ENCODE measurements at places on chromosomes 16 and 17. TPM values are rescaled to one million over a fixed set of nuclear protein-coding genes. Genes with fewer than 3 reads are reported as not detected.
A peak's percentile ranks its signal among the peaks of the same experiment; 100 is the strongest.

- no peak for DNase-seq
Measured at GRCh38 chr17:77869041-77869599, 89.4 kb upstream of the TNRC6C start.

GRCh38 chr17:68851890-68852289 is 103.3 kb downstream of the ABCA8 start:
- DNase-seq = no peak

DNA sequence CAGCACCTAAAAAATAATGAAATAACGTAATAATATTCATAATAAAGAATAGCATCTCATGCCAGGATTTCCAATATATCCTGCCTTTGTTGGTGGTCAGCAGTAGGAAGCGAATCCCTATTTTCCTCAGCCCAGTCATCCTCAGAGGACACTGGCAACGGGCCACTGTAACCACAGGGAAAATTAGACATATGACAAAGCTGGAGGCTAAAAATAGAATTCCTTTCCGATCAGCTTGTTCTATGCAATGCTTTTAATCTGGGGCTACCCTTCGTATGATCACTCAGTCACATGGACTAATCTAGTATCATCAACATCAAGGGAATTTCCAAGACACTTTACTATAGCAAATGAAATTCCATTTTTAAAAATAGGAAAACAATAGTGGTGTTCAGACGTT is 246.9 kb upstream of the KCNJ16 start:
- no peak for DNase-seq

- DNase-seq = no peak
Measured at GRCh38 chr17:67942810-67943209, 53.5 kb downstream of the C17orf58 start.

DNA sequence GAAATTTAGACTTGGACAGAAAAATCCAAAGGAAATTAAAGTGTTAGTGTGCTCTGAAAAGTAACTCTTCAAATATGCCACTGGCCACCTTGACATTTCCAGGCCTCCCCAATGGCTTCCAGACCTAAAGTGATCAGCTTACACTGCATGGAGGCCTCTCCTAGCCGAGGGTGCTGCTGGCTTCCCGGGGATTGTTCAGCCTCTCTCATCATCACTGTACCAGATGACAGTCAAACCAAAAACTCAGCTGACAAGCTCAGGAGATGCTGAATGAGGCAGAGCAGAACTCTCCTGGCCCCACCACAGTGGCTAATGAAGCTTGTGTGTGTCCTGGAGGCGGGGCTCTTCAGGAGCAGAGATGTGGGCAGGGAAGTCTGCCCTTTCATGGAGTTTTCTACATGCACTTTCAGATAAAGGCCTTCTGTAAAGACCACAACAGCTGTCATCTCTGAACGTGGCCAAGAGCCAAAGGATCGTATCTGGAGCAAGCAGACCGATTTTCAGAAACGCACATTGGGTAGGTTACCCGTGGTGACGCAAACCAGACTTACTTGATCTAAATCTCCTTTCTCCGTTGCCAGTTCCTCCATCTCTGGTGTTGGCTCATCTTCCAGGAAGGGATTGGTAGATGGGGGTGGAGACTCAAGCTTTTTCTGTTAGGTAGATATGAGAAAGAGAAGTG is 113.3 kb downstream of the VPS53 start:
- DNase-seq = no peak

- no peak for DNase-seq
Measured at GRCh38 chr16:78762222-78762621, 662.8 kb downstream of the WWOX start.

DNA sequence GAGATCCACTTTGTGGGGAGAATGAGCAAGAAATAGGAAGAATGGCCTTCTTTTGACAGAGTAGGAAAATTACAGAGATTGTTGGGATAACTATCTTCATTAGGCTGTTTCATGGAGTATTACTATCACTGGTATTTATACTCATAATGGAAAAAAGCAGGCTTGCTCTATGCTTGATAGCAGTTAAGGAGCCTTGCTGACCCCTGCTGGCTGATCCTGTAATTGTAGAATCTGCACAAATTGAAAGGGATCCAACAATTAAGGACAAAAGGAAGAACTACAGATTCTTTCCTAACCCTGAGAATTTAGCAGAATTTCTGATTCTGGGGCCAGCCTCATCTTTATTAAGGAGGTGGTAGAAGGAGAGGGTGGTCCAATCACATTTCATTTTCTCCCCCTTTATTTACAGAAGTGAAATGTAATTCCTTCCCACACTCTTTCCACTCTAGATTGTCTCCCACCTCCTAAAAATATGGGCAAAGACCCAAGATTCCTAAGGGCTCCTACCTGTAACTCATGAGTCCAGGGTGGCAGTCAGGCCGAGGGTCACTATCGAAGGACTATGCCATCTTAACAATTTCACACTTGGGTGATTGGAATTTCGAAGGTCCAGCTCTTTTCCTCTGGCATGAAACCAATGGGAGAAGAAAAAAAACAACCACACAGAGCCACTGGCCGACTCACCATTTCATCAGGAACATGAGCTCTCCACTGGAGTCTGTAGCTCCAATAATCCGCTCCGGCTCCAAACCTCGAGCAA is 26.3 kb downstream of the NFE2L1 start:
- no peak for DNase-seq

DNA sequence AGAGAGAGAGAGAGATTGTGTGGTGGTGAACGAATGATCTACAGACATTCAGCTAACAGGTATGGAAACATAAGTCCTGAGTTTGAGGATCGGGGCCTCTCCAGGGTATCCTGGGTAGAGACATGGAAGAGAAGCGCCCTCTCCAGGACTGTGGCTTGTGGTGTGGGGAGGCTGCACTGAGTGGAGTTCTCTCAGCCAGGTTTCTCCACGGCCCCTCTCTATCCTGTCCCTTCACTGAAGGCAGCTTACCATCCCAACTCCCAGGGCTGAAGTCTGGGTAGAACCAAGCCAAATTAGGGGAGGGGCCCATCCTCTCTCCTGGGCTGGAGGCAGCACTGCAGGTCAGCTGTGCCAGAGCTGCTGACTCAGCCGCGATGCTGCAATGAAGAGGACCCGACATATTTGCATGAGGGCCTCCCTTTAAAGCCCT is 6.2 kb downstream of the C1QL1 start:
- DNase-seq = no peak

- no peak for DNase-seq
Measured at GRCh38 chr17:32323811-32324491, 18.0 kb downstream of the C17orf75 start.

DNA sequence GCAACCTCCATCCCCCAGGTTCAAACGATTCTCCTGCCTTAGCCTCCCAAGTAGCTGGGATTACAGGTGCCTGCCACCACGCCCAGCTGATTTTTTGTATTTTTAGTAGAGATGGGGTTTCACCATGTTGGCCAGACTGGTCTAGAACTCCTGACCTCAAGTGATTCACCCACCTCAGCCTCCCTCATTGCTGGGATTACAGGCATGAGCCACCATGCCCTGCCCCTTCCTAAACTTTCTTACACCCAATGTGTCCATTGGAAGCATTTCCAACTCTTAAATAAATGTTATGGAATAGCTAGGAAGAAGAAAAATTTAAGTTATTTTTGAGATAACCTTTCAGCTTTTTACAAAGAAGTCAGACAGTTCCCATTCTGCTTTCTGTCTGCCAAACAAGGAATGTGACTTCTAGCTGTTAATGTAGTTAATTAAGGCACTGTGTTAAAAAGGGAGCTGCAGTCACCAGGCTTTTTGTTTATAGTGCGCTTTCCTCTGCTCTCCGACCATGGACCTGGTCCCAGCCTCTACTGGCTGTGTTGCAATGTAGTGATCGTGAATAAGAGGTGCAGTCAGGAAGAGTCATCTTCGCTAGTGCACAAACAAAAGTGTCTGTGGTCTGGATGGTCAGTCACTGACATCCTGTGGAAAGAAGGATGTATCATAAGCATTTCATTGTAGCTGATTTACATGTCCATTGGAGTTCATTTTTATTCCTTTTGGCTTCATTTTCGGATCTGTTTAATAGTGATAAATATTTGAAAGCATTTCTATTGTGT is 39.7 kb downstream of the USP10 start:
- peak; percentile 78 for DNase-seq

GRCh38 chr16:31179747-31180459 is at the start of gene FUS:
FUS (plus strand) TSS chr16:31180139; CDS start chr16:31180215, 76 bp downstream.
- DNase-seq = no peak

GRCh38 chr17:10053782-10054540 is 144.4 kb downstream of the GAS7 start:
- DNase-seq = no peak

DNA sequence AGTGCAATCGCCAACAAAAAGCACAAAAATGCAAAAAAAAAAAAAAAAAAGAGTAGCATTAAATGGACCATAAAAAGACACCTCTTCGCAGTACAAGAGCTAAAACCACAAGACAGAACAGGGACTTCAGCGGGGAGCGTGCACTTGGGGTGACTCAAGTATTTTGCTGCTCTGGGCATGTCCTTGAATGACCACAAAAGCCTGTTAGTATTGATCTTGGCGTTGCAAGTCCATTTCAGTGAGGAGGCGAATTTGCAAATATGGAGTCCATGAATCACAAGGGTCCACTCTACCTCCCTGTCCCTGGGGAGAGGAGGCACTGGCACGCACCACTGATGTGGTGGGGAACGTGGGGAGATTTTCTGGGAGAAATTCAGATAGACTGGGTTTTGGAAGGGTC is 78.9 kb downstream of the CNGB1 start:
- DNase-seq = peak; percentile 78

- no peak for DNase-seq
Measured at GRCh38 chr16:75957870-75958269, 231.6 kb upstream of the CPHXL start.

DNA sequence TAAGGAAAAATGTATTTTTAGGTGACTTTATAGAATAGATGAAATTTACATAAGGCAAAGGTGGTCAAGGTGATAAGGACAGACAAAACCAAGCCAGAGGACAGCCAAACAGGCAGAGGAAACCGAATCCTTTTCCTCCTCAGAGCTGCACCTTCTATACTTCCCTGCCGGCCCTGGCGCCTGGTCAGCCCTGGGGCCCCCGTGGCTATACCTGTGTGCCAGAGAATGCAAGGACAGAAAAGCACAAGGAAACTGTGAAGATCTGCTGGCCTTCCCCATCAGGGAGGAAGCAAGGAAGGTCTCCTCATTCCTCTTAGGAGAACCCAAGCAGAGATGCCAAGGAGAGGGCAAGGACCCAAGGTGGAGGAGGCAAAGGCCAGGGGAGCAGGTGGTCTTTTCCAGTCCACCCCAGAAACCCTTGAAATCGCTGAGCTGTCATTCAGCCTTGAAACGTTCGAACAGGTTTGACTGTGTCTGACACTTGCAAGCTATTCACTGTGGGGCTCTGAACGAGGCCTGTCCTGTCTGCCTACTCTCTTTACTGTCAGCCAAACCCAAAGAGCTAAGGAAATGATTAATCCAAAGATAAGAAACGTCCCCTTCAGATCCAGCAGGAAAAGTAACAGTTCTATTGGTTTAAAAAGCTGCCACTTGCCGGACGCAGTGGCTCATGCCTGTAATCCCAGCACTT is 114.4 kb downstream of the XYLT1 start:
- no peak for DNase-seq

DNA sequence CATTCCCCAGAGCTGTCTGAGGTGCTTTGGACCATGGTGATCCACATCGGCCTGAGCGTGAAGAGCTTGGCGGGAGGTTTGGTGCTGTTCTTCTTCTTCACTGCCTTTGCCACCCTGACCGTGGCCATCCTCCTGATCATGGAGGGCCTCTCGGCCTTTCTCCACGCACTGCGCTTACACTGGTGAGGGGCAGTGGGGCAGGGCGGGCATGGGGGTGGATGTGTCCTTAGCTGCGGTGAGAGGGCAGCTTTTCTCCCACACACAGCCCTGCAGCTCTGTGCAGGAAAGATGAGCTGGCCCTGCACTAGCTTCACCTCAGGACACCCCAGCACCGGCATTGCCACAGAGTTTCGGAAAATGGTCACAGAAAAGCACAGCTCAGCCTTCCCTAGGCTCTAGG is 21.8 kb upstream of the NAGLU start:
- no peak for DNase-seq

DNA sequence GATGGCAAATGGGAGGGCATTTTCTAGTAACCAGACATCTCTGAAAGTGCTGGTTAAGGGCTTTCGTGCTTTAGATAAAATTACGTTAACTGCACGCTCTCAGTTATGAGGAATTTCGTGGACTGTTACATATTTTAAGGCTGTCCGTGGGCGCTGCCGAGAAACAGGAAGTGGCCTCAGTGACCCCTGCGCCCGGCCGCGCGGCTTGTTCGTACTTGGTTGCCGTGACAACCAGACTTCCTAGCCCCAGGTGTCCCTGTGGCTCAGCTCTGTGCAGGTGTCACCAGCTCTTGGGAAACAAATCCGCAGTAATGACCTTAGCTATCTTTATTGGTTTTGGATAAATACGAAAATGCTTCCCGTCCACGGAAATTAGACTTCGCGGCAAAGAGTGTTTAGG is 52.7 kb downstream of the LMF1 start:
- DNase-seq = no peak

GRCh38 chr17:34011599-34011998 is 243.5 kb upstream of the CCL2 start:
- DNase-seq = no peak

GRCh38 chr17:41691031-41691777 is 2.5 kb downstream of the EIF1 start:
- DNase-seq = no peak

- no peak for DNase-seq
Measured at GRCh38 chr17:964876-965275, 14.7 kb downstream of the NXN start.

DNA sequence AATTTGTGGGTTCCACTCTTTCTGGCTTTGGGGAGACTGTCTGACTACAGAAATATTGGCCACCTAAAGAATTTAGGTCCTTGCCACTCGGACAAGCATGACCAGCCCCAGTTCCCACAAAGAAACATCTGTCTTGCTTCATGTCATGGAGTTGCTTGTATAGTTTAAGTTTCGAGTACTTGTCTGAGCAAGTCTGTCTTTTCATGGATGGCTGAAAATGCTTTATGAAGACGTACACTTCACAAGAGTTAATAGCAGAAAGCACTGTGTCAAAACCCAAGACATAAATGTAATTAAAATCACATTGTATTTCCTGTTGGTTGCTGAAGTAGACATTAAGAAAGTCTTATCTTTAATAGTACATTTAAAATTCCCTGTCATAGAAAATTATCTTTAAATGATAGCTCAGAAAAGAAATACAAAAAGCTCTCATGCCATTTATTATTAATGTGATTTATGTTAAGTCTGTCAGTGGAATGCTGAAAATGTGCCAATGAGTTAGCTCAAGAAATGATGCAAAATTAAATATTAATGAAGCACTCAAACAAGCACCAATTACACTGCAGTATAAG is 29.8 kb upstream of the XYLT2 start:
- no peak for DNase-seq

GRCh38 chr17:61360318-61360943 is 39.2 kb upstream of the TBX2 start:
- no peak for DNase-seq

PRR35 gene
- polyA plus RNA-seq = not detected

Measured in BJ (cell line).